ENCODE measurements at places on chromosomes 7 and 10.
A peak's percentile ranks its signal among the peaks of the same experiment; 100 is the strongest.

DNA sequence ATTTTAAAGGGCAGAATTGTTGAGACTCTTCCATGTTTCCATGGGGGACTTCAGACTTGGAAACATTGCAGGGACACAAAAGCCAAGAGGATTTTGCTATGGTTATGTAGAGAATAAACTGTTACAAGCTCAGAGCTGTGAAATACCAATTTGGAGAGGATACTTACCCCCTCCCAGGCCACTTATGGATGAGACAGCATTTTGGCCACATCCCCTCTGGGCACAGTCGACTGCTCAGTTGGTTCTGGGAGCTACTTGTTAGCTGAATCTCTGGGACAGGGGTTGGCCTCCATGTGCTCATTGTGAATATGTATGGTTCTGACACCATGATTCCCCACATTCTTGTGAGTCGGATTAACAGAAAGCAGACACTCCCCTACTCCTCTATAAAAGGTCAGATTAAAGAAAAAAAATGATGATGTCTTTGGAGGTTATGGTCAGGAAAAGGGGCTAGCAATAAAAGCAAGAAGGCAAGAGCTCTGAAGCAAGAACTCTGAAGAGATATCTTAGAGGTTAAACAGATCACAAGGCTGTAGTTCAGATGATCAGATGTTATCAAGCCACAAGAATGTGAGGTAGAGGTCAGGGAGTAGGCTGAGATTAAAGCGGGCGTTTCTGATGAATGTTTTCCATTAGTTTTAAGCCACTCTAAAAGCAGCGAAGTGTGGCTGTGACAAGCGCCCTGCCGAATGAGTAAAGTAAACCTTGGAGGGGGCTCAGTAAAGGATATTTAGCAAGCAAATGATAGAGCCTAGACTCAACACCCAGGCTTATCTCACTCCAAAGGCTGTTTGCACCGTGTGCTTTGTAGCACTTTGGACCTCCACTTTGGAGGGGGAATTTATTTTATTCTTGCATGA is 17.2 kb downstream of the STAMBPL1 start:
- no peak for DNase-seq

GRCh38 chr10:130326954-130327353 is 190.8 kb downstream of the GLRX3 start:
- no peak for DNase-seq

- DNase-seq: no peak
These were observed 36.7 kb upstream of the MNX1 start for GRCh38 chr7:157047148-157047547.

DNA sequence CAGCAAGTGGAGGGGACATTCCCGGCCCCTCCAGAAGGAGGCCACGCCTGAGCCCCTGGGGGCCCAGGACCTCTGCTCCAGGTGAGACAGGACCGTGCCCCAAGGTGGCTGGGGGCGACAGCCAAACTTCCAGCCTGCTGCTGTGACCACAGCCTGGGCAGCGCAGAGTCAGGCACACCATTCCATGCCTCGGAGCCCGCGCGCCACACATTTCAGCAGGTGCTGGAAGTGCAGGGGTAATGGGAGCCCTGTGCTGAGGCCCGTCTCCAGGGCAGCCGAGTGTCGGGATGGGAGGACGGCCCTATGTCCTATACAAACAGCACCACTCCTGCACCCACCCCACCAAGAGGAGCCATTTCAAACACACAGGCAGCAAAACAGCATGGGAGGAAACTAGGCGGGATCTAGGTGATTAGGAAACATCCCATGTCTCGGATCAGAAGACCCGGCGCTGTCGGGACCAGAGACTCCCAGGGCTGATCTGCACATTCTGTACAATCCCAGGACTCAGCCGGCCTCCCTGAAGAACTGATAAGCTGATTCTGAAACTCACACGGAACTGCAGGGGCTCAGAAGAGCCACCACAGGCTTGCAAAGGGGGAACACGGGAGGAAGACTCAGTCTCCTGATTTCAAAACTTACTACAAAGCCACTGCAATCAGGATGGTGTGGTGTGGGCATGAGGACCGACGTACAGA is 272.3 kb downstream of the ELFN1 start:
- DNase-seq: no peak

DNA sequence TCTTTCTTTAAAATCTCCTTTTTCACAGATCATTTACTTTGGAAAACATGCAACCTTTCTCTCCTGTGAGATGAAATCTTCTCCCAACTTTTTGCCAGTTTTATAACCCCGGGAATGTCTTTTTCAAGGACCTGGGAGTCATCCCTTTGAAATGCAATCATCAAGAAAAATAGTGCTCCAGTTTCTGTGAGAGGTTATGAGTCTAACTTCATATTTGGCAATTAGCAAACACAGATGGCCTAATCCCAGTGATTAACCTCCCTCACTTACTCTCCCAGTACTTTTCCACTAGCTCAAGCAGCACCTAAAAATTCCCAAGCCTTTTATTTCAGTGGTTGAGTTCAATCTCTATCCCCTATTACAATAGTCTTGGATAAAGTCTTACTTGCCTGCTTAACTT is 185.8 kb upstream of the TMEM106B start:
- DNase-seq: peak; percentile 7

- DNase-seq: no peak
These were observed 2.9 kb upstream of the RARRES2 start for GRCh38 chr7:150344299-150344698.

GRCh38 chr7:94398841-94399240 is 4.1 kb downstream of the COL1A2 start:
- no peak for DNase-seq

GRCh38 chr10:11757454-11757820 is 15.3 kb downstream of the ECHDC3 start:
- DNase-seq: peak; percentile 87

DNA sequence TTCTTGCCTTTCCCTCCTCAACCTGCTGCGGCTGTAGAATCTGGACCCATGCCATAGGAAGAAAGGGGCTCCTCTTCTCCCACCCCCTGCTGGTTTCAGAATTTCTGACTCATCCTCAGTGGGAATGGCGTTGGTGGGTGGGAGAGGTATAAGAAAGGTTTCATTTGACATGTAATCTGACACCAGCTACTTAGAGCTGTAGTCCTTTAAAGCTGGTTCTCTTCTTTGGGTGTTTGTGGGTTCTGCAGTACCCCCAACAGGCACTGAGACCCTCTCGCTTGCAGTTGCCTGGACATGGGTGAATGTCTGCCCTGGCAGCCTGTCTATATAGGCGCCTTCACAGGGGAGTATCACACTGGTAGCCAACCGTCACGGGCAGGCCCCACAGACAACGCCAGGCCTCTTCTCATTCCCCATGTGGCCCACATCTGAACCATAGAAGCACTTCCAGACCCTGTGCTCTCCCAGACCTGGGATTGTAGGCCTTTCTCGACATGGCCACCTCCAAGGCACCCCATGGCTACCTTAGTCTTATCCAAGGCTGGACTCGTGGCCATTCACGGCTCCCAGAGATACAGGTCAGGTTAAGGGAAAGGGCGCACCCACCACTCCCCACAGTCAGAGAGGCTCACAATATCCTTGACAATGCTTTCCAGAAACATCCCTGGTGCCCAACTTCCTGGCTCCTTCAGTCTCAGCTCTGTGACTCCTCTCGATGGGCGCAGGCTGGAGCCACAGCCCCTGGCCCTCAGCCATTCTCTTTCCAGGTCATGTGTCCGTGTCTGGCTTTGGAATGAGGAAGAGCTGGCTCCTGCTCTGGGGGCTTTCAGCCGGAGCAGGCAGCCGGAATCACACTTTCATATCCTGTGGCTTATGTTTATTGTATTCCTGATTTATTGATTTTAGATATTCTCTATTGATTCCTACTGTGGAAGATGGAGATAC is 17.5 kb downstream of the ZNF862 start:
- peak; percentile 94 for DNase-seq

GRCh38 chr7:99693427-99694200 is 13.8 kb upstream of the CYP3A5 start:
- DNase-seq: no peak

DNA sequence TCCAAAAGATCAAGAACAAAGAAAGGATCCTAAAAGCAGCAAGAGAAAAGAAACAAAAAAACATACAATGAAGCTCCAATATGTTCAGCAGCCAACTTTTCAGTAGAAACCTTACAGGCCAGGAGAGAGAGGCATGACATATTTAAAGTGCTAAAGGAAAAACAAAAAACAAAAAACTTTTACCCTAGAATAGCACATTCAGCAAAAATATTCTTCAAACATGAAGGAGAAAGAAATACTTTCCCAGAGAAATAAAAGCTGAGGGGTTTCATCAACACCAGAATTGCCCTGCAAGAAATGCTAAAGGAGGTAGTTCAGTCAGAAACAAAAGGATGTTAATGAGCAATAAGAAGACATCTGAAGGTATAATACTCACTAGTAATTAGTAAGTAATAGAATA is 753.5 kb upstream of the POT1 start:
- no peak for DNase-seq

DNA sequence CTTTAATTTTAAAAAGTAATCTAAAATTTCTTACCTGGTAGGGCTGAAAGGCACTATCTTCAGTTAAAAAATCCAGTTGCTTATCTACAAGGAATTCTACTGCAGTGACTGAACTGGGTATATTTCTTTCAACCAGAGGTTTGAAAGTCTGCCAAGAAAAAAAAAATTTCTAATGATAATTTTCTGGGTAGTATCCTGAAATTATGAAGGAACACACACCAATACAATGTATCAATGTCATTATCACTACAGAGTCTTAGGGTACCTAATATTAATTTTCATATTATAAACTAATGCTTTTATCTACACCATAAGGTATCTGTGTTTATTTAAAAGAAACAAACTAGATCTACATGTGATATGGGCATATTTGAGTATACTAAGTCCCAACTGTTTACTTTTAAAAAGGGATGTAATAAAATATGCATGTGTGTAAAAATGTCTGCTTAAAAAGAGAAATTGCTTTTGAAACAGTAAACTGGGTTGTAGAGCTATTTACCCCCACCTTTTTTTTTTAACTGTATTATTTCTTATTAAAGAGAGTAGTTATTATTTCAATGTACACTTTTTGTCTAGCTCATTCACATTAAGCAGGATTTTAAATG is 131.6 kb downstream of the NRBF2 start:
- no peak for DNase-seq

DNA sequence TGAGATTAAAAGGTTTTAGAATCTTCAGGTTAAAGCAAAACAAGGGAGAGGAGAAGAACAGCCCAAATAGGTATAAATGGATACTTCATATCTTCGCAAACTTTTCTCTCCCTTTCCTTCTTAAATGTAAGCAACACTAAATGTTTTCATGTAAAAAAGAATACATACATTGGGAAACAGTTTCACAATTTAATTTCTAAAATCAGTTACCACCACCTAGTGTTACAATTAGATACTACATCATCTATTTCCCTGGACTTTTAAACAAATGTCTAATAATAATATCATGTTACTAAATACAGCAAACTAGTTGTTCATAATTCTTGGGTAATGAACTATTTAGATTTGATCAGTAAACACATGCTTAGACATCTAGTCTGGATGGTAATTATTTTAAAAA is 35.8 kb downstream of the MINDY3 start:
- peak; percentile 11 for DNase-seq

GRCh38 chr10:121436630-121437341 is 161.5 kb downstream of the FGFR2 start:
- DNase-seq: no peak

DNA sequence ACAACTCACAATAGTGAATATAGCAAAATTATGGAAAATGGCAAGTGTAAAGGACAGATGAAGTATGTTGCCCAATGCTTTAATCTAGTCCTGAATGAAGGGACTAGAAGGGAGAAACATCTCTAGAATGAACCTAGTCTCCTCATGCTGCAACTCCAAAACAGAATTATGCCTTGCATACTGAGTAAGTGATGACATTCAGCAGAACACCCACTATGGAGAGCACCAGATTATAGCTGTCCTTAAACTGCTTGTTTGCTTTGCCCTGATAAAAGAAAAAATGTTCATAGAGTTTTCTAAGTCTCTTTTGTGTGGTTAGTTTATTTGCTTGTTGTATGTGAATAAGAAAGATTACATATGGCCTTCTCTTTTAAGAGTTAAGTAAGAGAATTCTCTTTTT is 7.8 kb upstream of the HGF start:
- no peak for DNase-seq

- peak; percentile 52 for DNase-seq
These were observed 96.6 kb downstream of the FAM53B start for GRCh38 chr10:124647421-124648130.

DNA sequence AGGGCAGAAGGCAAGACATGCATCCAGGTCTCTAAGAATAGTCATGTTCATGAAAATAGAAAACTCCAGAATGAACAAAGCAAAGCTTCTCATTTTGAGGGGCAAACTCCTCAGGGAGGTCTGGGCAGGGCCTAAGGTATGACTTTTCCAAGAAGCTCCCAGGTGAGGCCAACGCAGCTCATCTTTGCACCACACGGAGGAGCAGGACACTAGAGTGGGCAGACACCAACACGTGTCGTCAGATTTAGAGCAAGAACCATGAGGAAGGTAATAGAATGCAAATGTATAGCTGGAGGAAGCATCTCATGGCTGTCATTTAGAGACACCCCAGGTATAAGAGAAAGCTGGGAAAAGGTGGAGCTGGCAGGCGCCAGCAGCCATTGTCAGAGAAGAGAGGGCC is 95.7 kb downstream of the WDFY4 start:
- no peak for DNase-seq
